HFFc6 (cell line): ENCODE measurements at places on chromosomes 12 and 14.

DNA sequence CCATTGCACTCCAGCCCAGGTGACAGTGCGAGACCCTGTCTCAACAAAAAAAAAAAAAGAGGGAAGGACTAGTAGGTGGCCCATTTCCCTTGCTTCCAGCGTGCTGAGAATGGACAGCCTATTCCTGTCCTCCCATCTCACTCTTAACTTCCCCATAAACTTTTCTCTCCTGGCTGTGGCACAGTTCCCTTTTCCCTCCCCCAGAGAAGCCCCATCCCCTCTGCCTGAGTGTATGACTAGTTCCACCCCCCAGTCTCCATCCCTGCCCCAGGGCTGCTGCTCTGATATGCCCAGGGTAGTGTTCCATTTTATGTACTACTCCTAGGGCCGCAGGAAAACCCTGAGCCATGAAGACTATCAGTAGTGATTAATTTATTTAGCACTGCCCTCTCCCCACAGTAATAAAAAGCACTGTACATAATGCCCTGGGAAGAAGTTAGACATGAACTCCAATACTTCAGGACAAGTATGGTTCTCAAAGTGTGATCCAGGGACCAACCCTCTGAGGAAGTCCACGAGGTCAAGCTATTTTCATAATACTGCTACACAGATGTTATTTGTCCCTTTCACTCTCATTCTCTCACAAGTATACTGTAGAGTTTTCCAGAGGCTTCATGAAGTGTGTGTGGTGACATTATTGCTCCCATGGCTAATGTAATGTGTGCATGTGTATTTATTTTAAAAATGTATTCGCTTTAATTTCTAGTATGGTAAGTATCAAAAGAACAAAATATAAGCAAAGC lies 11.5 kb upstream of the CHD4 start:
- DNase-seq: no peak

DNA sequence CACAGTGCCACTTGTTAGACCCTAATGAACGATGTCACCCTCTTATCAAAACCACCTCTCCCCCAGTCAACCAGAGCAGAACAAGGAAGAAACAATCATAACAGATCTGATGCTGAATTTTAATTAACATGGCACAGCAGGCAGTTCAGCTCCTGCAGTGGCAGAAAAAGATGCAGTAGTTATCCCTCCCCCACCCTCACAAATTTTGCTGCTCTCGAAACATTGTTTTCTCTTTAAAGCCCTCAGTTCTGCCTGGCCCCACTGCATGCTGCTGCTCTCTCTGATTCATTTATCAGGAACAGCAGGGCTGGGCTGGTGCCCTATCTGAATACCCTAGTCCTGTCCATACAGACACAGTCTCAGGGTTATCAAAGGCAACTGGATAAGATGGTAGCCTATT lies 12.2 kb downstream of the CCDC175 start:
- no peak for DNase-seq

GRCh38 chr12:108310489-108310888 lies 28.6 kb downstream of the CMKLR1 start:
- DNase-seq: no peak

DNA sequence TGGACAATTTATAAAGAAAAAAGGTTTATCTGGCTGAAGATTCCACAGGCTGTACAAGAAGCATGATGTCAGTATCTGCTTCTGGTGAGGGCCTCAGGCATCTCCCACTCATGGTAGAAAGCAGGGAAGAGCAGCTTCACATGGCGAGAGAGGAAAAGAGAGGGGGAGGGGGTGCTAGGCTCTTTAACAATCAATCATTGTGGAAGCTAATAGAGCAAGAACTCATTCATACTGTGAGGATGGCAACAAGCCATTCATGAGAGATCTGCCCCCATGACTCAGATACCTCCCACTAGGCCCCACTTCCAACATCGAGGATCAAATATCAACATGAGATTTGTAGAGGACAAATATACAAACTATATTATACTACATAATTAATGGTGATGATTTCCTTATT lies 361.9 kb upstream of the FAR2 start:
- DNase-seq: no peak

DNA sequence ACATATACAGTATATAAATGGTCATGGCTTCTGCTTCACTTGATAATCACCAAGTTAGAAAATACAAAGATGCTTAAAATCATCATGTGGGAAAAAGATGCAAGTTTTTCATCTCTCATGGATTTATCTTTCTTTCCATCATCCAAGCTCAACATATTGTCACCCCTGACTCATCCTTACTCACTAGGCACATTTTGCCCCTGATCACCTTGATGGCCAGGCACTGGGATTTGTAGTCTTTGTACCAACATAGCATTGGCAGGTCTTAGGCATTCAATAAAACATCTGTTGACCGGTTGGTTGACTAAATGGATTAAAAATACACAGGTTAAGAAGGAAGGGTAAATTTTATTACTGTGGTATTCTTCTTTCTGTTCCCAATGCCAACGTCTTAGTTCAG lies 28.1 kb downstream of the KLHDC2 start:
- DNase-seq: no peak

DNA sequence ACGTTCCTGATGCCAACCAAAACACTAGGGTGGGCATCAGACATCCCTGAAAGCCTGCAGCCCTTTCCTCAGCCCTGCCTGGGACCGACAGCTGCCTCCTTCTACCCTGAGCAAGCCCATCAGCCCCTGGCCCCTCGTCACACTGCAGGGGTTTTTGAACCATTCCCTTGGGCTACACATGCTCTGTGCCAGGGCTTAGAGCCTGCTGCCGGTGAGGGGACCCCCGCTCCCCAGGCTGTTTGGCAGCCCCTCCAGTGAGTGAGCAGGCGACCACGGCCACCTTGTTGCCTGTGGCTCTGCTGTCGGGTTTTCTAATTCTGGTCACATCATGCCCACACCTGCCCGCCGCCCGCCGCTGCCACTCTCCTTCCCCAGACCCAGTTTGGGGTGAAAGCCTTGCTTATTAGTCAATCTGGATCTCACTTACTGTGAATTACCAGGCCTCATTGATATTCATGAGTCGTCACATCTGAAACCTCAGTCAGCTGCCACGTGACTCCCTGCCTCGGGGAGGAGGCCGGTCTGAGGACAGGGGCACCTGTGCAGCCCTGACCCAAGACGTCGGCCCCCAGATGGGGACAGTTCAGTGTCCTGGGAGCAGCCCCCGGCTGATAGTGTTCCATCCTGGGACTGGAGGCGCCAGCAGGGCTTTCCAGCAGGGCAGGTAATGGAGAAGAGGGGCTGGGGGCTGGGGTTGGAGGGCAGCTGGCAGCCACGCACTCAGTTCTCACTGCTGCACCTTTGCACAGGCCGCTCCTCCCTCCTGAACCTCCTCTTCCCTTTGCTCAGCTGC lies 163.0 kb downstream of the RBM19 start:
- no peak for DNase-seq

GRCh38 chr14:39812532-39813320 lies 380.5 kb upstream of the FBXO33 start:
- no peak for DNase-seq

- peak; percentile 87 for DNase-seq
Observed at GRCh38 chr14:50762001-50762930, 68.7 kb downstream of the NIN start.

GRCh38 chr14:65352964-65353530 lies 59.5 kb upstream of the FUT8 start:
- no peak for DNase-seq

DNA sequence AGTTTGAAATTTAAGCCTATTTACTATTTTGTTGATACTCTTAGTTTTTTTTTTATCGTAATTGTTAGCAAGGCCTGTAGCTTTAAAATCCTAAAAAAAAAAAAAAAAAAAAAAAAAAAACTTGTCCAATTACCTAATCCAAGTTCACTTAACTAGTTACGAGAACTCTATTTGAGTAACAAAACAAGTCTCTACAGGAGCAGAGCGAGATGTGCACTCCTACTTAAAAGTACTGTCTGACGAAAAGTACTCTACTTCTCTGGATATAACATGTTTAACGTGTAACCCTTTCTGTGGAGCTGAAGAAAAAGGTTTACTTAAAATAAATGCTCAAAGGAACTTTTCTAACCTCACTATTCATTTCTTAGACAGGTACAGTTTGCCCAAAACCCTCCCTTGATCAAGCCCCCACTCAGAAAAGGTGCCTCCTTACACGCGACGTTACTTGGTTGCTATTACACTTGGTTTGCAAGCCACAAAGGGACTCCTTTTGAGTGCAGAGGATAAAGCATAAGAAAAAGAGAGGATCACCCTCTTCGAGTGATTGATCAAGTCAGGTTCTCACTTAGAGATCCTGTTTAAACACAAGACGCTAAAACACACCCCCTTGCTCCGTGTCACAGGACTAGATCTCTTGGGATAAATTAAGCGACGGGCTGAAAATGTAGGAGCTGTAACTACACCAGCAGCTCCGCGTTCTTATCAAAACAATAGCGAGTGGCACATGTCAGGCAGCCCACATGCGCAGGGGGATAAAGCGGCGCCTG lies 2.2 kb downstream of the BAZ1A start:
- DNase-seq: peak; percentile 63

DNA sequence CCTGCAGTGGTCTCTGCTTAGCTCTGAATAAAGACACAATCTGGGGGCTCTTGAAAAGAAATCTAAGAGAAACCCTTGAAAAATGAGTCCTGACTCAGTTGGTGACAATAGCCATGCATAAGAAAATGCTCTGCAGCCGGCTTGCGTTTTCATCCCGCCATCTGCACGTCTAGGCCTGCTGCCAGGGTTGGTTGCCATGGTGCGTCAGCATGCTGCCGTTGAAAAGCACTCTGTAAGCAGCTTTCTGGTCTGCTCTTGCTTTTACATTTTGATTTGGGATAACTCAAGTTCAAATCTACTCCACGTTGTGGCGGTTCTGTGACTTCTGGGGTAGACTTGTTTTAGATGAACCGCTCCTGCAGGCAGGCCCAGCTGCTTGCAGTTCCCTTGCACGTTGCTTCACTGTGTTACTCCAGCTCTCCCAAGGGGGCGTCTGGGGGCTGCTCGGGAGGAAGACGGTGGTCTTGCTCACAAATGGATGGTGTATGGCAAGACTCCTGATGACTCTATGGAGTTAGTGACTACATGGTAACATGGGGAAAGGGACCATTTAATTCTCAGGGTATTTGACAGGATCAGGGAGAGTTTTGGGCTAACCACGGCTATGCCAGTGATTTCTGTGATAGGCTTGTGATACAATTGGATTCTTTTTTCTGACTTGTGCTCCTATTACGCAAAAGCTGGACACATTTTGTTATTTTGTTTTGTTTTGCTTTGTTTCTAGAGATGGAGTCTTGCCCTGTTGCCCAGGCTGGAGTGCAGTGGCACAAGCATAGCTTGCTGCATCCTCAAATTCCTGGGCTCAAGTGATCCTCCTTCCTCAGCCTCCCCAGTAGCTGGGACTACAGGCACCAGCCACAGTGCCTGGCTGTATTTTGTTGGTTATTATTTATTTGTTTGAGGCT lies 15.8 kb downstream of the WNT5B start:
- peak; percentile 84 for DNase-seq

- peak; percentile 71 for DNase-seq
Observed at GRCh38 chr12:53051058-53051880, 1.4 kb downstream of the TNS2 start.
